ENCODE measurements at places on chromosomes 7 and 10.

DNA sequence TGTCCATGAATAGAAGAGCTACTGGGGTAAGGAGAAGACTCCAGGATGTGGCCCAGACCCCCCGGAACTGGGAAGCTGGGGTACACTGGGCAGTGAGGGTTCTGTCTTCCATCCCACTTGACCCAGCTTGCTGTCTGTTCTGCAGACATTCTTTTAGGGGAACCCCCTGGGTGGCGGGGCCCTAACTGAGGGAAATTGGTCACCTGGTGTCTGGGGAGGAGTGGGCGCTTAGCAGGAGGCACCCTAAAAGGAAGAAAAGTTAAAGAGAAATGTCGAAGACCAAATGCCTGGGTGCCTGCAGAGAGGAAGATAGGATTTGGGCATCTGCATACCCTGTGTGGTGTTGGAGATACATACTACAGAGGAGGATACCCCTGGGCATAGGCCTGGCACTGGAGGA lies 1.0 kb downstream of the AP1S1 start:
- DNase-seq, result peak; percentile 40

DNA sequence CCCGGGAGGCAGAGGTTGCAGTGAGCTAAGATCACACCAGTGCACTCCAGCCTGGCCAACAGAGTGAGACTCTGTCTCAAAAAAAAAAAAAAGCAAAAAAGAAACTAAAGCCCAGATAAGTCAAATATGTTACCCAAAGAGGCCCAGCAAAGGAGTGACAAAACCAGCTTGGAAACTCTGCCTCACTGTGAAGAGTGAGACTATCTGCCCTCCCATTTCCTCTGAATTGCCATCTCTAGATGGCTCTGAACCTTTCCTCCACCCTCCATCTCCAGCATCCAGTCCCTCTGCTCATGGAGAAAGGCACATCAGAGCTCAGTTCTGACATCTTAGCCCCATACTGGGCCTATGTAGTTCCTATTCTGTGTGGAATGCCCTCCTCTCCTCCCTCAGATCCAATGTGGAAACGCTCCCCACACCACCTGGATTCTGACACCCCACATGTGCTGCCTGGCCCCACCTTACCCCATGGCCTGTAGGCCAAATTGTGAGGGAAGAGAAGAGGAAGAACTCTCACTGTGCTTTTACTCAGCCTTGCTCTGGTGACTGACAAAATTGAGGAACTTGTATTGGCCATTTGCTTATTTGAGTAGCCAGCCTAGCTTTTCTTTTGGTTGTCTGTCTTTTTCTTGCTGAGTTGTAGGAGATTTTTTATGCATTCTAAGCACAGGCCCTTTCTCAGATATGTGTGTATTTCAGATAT lies 18.0 kb upstream of the NUDCD3 start:
- no peak for DNase-seq

GRCh38 chr7:109549471-109550193 lies 980.0 kb downstream of the DNAJB9 start:
- DNase-seq, result no peak

DNA sequence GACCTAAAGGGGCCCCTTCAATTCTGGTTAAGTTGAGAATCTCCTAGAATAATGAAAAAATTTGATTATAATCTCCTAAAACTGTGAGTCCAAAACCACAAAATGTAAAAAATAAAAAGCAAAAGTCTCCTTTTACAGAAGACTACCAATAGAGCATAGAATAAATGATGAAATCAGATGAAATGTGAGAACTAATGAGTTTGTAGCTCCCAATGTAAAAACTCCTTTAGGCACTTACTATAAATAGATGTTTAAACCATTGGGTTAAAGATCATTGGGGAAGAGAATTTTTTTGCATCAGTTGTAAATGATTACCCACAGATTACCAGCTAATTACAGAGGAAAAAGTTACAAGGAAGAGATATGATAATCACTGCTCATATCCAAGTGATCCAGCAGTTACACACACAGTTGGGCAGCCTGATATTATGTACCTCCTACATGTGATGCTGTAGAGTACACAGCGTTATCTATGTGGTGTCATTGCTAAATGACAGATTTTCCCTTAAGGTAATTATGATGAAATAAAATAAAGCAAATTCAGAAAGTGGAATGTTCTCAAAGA lies 282.7 kb upstream of the SEMA3D start:
- DNase-seq, result no peak

DNA sequence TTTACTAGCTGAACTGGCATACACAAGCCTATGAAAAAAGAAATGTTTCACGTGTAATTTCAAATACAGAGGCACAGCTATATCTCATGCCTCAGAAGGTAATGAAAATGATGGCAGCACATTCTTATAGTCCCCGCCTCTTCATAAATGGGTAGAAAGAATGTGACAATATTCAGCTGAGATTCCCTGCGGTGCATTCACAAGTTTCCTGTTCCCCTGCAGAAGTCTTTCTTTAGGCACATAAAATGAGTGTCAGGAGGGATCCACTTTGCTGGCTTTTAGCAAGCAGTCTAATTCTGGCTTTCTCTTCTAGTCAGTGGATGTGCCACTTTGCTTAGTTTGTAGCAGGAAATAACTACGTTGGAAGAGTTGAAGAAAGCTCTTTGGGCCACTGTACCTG lies 56.1 kb downstream of the DGKB start:
- peak; percentile 45 for DNase-seq

- DNase-seq, result no peak
Observed at GRCh38 chr7:1779445-1779844, 109.4 kb downstream of the ELFN1 start.

DNA sequence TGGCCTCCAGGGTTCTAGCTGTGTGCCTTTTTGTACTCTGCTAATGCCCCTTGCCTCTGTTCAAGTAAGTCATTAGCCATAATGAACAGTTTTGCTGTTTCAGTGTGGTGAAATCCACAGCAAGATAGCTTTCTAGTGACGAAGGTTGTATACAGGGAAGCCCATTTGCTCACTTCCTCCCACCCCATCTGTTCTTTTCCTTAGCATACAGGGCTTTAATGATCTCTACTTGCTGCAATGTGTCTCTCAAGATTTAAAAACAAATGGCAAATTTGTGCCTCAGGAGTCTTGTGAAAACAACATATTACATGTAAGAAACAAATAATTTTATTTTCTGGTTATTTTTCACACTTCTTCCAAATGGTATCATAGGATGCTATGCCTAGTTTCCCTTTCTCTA lies 243.2 kb downstream of the CDK14 start:
- no peak for DNase-seq

- peak; percentile 73 for DNase-seq
Observed at GRCh38 chr7:121329191-121330052, 622 bp downstream of the WNT16 start.

GRCh38 chr7:108374899-108375298 lies 81.3 kb downstream of the NRCAM start:
- no peak for DNase-seq

DNA sequence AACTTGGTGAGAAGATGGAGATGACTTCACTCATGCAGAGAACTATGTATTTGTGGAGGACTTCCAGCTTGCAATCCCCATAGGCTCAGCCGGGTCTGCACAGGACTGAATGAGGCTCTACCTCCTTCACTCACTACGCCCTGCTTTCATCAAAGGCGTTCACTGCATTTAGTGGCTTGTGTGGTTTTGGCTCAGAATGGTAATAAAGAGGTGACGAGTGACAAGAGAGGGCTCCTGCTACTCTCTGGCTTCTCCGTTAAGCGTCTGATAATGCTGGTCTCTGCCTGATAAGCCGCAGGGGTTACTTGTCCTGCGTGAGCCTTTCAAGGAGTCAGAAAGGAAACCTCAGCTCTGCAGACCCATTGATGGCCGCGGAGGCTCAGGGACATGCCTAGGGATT lies 343.4 kb downstream of the PRPF18 start:
- no peak for DNase-seq

DNA sequence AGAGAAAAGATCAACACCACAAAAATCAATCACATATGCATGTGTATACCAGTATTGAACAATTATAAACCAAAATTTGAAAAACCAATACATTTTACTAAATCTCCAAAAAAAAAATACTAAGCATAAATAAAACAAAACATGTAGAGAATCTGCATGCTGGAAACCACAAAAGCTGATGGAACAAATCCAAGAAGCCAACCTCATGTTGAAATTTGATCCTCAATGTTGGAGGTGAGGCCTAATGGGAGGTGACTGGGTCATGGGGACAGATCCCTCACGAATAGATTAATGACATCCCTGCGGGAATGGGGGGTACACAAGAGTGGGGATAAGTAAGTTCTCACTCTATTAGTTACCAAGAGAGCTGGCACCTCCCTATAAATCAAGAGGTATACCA lies 82.5 kb downstream of the OAT start:
- no peak for DNase-seq

DNA sequence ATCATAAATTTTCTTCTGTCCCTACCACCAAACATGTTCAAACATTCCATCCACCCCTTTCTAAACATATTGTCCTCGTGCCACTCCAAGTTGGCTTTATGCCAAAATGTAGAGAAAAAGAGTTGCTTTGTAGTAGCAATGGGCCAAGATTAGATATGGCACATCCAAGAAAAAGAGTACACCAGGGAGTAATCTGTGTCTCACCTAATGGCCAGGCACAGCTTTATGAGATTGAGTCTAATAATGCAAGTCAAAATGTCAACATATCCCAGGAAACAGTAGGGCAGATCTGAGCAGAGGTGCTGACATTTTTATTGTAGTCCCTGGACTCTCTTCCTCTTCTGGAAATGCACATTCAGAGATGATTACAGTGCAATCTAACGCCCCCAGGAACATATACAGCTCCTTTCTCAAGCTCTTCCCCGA lies 5.7 kb upstream of the OR6V1 start:
- DNase-seq, result no peak

DNA sequence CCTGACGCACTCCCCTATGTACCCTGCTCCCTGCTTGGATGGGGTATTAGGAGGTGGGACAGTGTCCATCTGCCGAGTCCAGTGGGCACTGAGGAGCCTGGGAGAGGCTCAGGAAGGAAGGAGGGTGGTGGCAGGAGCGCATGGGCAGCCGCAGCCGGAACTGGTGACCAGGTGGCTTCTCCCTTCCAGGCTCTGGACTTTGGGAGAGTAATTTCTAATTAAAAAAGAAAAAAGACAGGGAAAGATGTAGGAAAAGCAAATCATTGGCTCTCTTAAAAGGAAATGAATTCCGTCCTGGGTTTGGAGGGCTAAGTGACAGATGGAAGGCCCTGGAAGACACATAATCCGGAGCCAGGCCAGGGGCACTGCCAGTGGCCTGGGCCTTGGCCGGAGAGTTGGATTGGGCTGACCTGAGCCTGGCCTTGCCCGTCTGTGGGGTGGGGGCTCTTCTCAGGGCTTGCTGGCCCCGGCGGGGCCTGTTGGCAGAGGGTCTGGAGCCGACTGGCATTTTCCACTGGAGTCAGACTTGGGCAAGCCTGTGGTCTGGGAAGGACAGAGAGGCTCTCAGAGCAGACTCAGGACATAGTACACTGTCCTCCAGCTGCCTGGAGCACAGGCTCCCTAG lies 63.0 kb downstream of the NEURL1 start:
- DNase-seq, result no peak

GRCh38 chr7:70566671-70567070 lies 565.3 kb upstream of the GALNT17 start:
- no peak for DNase-seq

GRCh38 chr7:25831062-25831691 lies 320.8 kb upstream of the NFE2L3 start:
- DNase-seq, result no peak
